ENCODE measurements at places on chromosomes 3 and 15.

- peaks cover 3% of the 10 kb centered on the region for H3K4me1 ChIP-seq
- peaks cover 3% of the 10 kb centered on the region for H3K27me3 ChIP-seq
- H3K36me3 ChIP-seq = no peaks in the 10 kb centered on the region
- no peak for DNase-seq
- H3K27ac ChIP-seq = no peak overlapping the region
Observed at GRCh38 chr3:127701280-127701911, 28.6 kb downstream of the ABTB1 start.

- H3K4me3 ChIP-seq = no peak overlapping the region
- no peaks in the 10 kb centered on the region for H3K36me3 ChIP-seq
- H3K27ac ChIP-seq = no peak overlapping the region
- no peak for DNase-seq
Observed at GRCh38 chr15:81531109-81531592, 157.1 kb upstream of the TMC3 start.

DNA sequence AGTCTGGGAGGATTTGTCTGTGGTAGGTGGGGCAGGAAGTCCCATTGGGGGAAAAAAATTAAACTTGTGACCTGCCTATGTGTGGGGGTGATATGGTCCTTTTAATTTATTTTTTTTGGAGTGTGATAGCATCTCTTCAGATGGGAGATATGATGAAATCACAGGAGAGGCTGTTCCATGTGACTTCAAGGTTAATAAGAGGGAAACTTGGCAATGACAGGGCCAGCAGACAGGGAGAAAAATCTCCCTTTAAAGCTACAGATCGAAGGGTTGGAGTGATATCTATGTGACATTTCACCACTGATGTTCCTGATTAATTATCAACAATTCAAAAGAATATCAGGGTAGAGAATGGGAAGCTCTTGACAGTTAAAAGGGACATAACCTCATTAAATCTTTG lies 886.9 kb downstream of the TUSC7 start:
- no peak overlapping the region for H3K27ac ChIP-seq
- DNase-seq = no peak
- no peaks in the 10 kb centered on the region for H3K4me1 ChIP-seq
- no peaks in the 10 kb centered on the region for H3K27me3 ChIP-seq
- no peaks in the 10 kb centered on the region for H3K36me3 ChIP-seq

DNA sequence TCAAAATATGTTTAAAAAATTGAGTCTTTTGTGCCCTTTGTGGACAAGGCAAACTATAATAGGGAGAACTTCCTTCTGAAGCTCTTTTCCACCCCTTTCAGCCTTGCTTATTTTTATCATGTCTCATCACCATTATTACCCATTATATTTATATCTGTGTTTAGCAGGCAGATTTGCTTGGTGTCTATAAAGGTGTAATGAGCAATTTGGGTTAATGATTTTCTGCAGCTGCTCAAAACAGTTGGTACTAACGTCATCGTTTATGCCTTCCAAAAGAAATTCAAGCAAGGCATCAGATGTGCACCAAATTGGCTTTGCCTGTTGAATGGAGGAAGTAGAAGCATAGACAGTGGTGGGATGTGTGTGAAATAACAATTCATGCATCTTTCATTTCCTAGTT lies 483.7 kb upstream of the SGO1 start:
- H3K4me3 ChIP-seq = no peak overlapping the region
- H3K36me3 ChIP-seq = no peaks in the 10 kb centered on the region
- DNase-seq = no peak
- H3K4me1 ChIP-seq = no peaks in the 10 kb centered on the region
- no peak overlapping the region for H3K27ac ChIP-seq

DNA sequence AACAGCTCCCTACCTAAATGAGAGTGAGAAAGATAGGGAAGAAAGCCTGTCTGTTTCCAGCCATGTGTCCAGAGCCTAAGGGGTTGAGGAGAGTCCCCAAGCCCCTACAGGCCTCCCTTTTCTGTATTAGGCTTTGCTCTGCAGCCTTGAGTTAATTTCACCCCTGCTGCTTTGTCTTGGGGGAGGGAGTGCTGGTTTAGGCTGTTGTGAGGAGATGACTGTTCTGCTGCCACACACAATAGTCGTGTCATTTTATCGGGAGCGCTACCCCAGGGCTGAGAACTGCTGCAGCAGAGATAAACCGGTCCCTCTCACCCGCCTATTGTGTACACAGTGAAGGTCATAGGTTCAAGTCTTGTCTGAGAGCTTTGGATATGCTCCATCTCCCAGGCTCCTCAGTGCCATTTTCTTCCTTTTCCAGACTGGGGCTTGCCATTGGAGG lies 1.4 kb downstream of the ZNF609 start:
- peaks cover 70% of the 10 kb centered on the region for H3K4me1 ChIP-seq
- H3K27ac ChIP-seq = peak overlapping the region; percentile 88
- H3K36me3 ChIP-seq = peaks cover 26% of the 10 kb centered on the region
- H3K27me3 ChIP-seq = no peaks in the 10 kb centered on the region
- DNase-seq = peak; percentile 54

DNA sequence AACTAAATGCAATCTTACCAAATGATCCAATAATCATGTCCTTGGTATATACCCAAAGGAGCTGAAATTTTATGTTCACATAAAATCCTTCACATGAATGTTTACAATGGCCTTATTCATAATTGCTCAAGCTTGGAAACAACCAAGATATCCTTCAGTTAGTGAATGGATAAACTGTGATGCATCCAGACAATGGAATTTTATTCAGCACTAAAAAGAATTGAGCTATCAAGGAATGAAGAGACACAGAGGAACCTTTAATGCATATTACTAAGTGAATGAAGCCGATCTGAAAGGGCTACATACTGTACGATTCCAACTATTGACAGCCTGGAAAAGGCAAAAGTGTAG lies 168.4 kb downstream of the PDE8A start:
- no peaks in the 10 kb centered on the region for H3K36me3 ChIP-seq
- H3K4me3 ChIP-seq = no peak overlapping the region
- no peak overlapping the region for H3K27ac ChIP-seq
- H3K4me1 ChIP-seq = peaks cover 23% of the 10 kb centered on the region
- peaks cover 3% of the 10 kb centered on the region for H3K27me3 ChIP-seq
- DNase-seq = no peak

- H3K27ac ChIP-seq = peak overlapping the region; percentile 98
- no peaks in the 10 kb centered on the region for H3K27me3 ChIP-seq
- DNase-seq = peak; percentile 76
- H3K4me3 ChIP-seq = peak overlapping the region; percentile 98
- peaks cover 68% of the 10 kb centered on the region for H3K36me3 ChIP-seq
Observed at GRCh38 chr15:74785194-74786032, 3.5 kb downstream of the CSK start.

- no peaks in the 10 kb centered on the region for H3K4me1 ChIP-seq
- no peak overlapping the region for H3K4me3 ChIP-seq
- H3K36me3 ChIP-seq = no peaks in the 10 kb centered on the region
Observed at GRCh38 chr15:78307976-78308375, 8.6 kb upstream of the SKIC8 start.

- H3K27ac ChIP-seq = no peak overlapping the region
- no peak overlapping the region for H3K4me3 ChIP-seq
- no peaks in the 10 kb centered on the region for H3K36me3 ChIP-seq
- no peaks in the 10 kb centered on the region for H3K4me1 ChIP-seq
Observed at GRCh38 chr3:44415421-44415820, 62.0 kb downstream of the ZNF445 start.

DNA sequence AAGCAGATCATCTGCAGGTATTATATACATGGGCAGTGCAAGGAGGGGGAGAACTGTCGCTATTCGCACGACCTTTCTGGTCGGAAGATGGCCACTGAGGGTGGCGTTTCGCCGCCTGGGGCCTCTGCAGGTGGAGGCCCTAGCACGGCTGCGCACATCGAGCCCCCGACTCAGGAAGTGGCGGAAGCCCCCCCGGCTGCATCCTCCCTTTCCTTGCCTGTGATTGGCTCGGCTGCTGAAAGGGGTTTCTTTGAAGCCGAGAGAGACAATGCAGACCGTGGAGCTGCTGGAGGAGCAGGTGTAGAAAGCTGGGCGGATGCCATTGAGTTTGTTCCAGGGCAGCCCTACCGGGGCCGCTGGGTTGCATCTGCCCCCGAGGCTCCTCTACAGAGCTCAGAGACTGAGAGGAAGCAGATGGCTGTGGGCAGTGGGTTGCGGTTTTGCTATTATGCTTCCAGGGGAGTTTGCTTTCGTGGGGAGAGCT lies 639 bp downstream of the MKRN3 start:
- no peaks in the 10 kb centered on the region for H3K4me1 ChIP-seq
- H3K36me3 ChIP-seq = no peaks in the 10 kb centered on the region

- no peak for DNase-seq
- H3K27me3 ChIP-seq = peaks cover 9% of the 10 kb centered on the region
- no peak overlapping the region for H3K27ac ChIP-seq
- H3K36me3 ChIP-seq = no peaks in the 10 kb centered on the region
Observed at GRCh38 chr15:99054025-99054387, 46.4 kb upstream of the PGPEP1L start.

DNA sequence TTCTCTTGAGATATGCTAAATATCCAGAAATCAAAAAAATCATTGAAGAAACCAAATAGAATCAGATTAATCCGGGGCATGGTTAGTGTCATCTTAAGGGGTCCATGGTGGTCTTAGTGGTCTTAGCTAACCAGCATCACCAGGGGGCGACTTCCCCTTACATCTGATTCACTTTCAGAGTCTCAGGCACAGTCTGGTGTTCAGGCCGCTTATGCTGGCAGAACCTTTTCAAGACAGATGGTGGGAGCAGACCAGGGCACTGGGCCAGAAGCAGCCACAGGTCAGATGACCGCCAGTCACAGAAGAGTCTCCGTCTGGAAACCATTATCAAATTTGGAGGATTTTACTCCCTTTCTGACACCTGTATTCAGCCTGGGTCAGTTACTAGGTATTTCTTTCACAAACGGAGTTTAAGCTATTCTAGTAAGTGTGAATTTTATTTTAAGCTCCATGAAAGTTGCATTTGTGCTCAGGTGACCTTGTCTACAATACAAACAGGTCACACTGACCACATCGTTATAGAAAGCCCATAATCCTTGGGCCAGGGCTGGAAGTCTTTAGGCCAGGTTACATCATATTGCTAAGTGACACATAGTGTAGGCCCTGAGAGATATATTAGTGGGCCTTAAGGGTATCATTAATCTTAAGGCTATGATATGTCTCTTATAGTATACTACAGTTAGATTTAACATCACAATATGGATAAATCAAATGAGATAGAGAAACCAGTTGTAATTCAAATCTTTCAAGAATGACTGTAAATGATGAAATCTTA lies 365.5 kb downstream of the GBE1 start:
- H3K27ac ChIP-seq = no peak overlapping the region
- no peaks in the 10 kb centered on the region for H3K36me3 ChIP-seq
- DNase-seq = no peak
- no peaks in the 10 kb centered on the region for H3K27me3 ChIP-seq
- H3K4me1 ChIP-seq = no peaks in the 10 kb centered on the region
- H3K4me3 ChIP-seq = no peak overlapping the region

DNA sequence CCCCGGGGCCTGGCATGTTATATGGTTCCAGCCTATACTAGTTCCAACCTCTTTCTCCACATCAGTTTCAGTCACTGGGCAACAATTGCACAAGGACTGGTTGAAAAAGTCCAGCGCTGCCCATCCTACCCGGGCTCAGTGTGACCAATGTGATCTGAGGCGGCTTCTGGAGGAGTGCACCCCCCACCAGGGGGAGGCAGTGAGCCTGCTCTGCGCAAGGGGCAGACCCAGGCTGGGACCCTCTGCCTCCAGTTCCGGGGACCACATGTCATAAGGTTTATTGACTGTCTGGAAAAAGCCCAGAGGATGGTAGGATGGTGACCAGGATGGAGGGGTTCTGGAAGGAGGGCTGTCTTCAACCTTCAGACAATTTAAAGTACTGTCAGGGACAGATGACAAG lies 25.6 kb upstream of the NR2E3 start:
- H3K36me3 ChIP-seq = no peaks in the 10 kb centered on the region
- peaks cover 6% of the 10 kb centered on the region for H3K4me1 ChIP-seq
- H3K27me3 ChIP-seq = peaks cover 9% of the 10 kb centered on the region
- peak; percentile 24 for DNase-seq
- no peak overlapping the region for H3K4me3 ChIP-seq

- peaks cover 3% of the 10 kb centered on the region for H3K4me1 ChIP-seq
- H3K4me3 ChIP-seq = no peak overlapping the region
- no peaks in the 10 kb centered on the region for H3K36me3 ChIP-seq
- peaks cover 30% of the 10 kb centered on the region for H3K27me3 ChIP-seq
Observed at GRCh38 chr3:9503283-9503682, 50.3 kb downstream of the LHFPL4 start.

DNA sequence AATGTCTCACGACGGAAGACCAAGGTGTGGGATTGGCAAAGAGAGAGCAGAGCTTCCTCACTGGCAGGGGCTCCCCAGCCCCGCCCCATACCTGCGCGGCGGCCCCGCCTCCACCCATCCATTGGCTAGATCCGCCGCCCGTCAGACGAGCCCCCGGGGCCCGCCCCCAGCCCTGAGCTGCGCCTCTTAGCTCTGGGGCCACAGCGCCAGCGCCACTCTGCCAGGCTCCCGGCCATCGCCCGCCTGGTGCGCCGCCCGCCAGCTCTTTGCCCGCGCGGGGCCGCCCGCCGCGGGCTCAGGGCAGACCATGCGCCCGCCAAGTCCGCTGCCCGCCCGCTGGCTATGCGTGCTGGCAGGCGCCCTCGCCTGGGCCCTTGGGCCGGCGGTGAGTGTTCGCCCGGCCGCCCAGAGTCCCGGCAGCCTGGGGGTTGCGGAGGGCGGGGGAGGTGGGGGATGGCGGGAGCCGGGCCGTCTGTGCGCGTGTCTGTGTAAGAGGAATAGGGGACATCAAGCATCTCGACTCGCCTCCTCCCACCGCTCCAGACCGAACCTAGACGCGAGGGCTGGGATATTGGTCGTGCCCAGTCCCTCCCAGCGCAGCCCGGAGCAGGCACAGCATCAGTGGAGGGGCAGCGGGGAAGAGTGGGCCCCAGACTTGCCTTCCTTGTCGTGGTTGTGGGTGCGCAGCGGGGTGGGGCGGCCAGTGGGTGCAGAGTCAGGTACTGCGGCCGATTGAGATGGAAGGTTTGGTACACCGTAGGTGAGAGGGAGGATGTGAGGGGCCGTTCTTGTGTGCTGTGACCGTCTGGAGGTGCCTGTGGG lies at the start of gene VIPR1:
TSS of gene VIPR1 (plus strand) at position 215 of the 822 bp plus-strand sequence. CDS start at position 308, 93 bp downstream.
- H3K4me3 ChIP-seq = peak within 1 kb of the TSS; percentile 86
- peak; percentile 93 for DNase-seq
- H3K27ac ChIP-seq = peak within 1 kb of the TSS; percentile 68
- peaks cover 13% of the 10 kb centered on the region for H3K27me3 ChIP-seq

DNA sequence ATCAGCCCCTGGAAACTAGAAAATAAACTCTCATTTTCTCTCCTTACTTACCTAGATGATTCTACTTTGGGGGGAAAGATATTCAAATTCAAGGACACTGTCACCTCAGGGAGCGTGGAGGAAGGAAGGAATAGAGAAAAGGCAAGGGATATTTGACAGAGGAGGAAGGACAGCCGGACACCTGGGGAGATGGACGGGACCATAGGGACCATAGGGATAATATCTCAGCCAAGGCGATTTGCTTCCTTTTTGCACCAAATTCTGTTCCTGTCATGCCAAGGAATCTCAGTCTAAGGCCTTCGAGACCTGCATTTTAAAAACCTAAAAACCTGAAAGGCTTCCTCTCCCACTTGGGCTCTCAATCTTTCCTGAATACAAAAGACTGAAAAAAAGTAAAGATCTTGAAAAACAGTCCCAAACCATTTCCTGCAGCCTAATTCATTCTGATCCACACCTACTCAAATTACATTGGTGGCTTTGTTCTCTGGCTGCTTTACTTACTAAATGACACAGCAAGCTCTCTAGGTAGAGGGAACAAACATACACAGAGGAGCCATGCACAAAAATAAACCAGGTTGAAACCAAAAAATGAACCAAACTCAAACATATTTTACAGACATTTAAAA lies 73.9 kb upstream of the SLC24A5 start:
- no peak overlapping the region for H3K27ac ChIP-seq
- H3K4me3 ChIP-seq = no peak overlapping the region
- H3K4me1 ChIP-seq = no peaks in the 10 kb centered on the region
- H3K27me3 ChIP-seq = peaks cover 2% of the 10 kb centered on the region
- no peak for DNase-seq
